ENCODE measurements at places on chromosomes 12 and 14. TPM values are rescaled to one million over a fixed set of nuclear protein-coding genes. Genes with fewer than 3 reads are reported as not detected.

FAM161B gene
- 18.4 TPM for total RNA-seq

ERBB3 gene
- 6.4 TPM for total RNA-seq

KIF5A gene
- total RNA-seq = 79.9 TPM

IRAK3 gene
- total RNA-seq = 5.4 TPM

CATSPERB gene
- total RNA-seq = 0.74 TPM

TAS2R31 gene
- 11.1 TPM for total RNA-seq

KRT75 gene
- total RNA-seq = not detected

CKAP4 gene
- 21.6 TPM for total RNA-seq

MIP gene
- total RNA-seq = not detected

RERG gene
- total RNA-seq = 2.2 TPM

RIPK3 gene
- 0.25 TPM for total RNA-seq

ZFHX2 gene
- 1.5 TPM for total RNA-seq

AKAP5 gene
- 17.0 TPM for total RNA-seq

TMEM229B gene
- total RNA-seq = 22.6 TPM

ST8SIA1 gene
- 16.0 TPM for total RNA-seq

SAMD15 gene
- total RNA-seq = 5.2 TPM

TAS2R10 gene
- total RNA-seq = 2.5 TPM

APPL2 gene
- total RNA-seq = 39.3 TPM

SLC25A47 gene
- total RNA-seq = not detected

CACNA2D4 gene
- not detected for total RNA-seq

FGF23 gene
- total RNA-seq = not detected

POTEM gene
- not detected for total RNA-seq

KRT4 gene
- not detected for total RNA-seq

PPP1R1A gene
- 7.9 TPM for total RNA-seq

KRT72 gene
- not detected for total RNA-seq

KRT81 gene
- total RNA-seq = not detected

GPR65 gene
- under 0.01 TPM for total RNA-seq

OVCH1 gene
- 0.25 TPM for total RNA-seq

KRT3 gene
- total RNA-seq = not detected

TMCC3 gene
- 11.8 TPM for total RNA-seq

EPYC gene
- not detected for total RNA-seq

PRICKLE1 gene
- total RNA-seq = 16.2 TPM

RNASE1 gene
- total RNA-seq = 8.9 TPM

PRR4 gene
- 0.98 TPM for total RNA-seq

MEG3 gene
- total RNA-seq = 91.7 TPM

PRB2 gene
- total RNA-seq = 1.7 TPM

ACVRL1 gene
- 7.9 TPM for total RNA-seq

CFAP54 gene
- 4.7 TPM for total RNA-seq

COPS7A gene
- total RNA-seq = 19.4 TPM

NYNRIN gene
- total RNA-seq = 14.5 TPM

CHFR gene
- total RNA-seq = 30.5 TPM

SLC6A13 gene
- total RNA-seq = 14.0 TPM

COX8C gene
- total RNA-seq = not detected

MYF6 gene
- 0.74 TPM for total RNA-seq

OASL gene
- total RNA-seq = under 0.01 TPM

SELPLG gene
- total RNA-seq = 1.2 TPM

CRIP2 gene
- 94.9 TPM for total RNA-seq

GRIN2B gene
- 142 TPM for total RNA-seq

PLBD1 gene
- 0.98 TPM for total RNA-seq

TMED8 gene
- total RNA-seq = 20.9 TPM

ISM2 gene
- 0.49 TPM for total RNA-seq

CIROP gene
- total RNA-seq = not detected

KICS2 gene
- 4.4 TPM for total RNA-seq

GDF3 gene
- not detected for total RNA-seq

TC2N gene
- 4.4 TPM for total RNA-seq

SH2B3 gene
- 3.0 TPM for total RNA-seq

ADAMTS20 gene
- 0.25 TPM for total RNA-seq
